Hematopoietic multipotent progenitor cell treated with erythropoietin and hydrocortisone succinate and interleukin-3 and kit ligand, for 15 days (in vitro differentiated cells): ENCODE measurements at places on chromosomes 11 and 22.

- no peak for DNase-seq
Observed at GRCh38 chr11:112613051-112613972, 347.9 kb upstream of the NCAM1 start.

GRCh38 chr22:22099833-22100812 lies 117.5 kb upstream of the TOP3B start:
- DNase-seq, result no peak

- DNase-seq, result no peak
Observed at GRCh38 chr11:66889960-66890359, 33.1 kb downstream of the LRFN4 start.

DNA sequence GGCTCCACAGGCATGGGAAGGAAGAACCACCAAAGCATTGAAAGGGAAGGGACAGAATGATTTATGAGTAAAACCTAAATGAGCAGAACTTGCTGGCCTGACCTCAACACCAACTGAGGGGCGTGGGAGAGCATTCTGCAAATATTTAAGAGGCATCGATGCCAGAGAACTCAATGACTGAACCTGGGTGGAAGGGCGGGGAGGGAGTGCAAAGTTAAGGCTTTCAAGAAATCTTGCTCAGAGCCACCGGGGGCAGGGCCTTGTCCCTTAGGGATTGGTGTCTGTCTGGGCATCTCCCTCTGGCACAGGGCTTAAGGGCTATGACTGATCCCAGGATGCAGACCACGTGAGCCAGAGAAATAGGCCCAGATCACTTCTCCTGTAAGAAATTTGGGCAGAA lies 137.1 kb downstream of the ADAMTS15 start:
- DNase-seq, result no peak

DNA sequence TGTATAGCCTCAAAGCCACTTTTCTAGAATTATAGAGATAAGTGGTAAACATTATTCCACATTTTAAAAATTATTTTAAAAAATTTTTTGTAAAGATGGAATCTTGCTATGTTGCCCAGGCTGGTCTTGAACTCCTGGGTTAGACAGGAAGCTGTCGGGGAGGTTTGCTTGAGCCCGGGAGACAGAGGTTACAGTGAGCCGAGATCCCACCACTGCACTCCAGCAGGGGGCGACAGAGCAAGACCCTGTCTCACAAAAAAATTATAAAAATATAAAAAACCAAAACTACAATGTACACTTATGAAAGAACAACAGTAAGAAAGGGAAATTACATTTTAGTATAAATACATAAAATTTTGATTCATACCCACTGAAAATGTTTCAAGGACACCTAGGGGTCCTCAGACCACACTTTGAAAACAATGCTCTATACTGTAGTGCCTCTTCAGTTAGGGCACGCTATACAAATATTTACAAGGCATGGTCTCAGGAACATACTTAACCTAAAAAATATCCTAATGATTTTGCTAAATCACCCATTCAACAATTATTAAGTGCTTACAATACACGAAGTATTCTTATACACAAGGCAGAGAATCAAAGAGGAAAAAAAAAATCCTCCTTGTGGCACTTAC lies 111.2 kb downstream of the MRTFA start:
- peak; percentile 59 for DNase-seq

GRCh38 chr11:67694875-67695555 lies 20.6 kb upstream of the ALDH3B2 start:
- DNase-seq, result no peak

DNA sequence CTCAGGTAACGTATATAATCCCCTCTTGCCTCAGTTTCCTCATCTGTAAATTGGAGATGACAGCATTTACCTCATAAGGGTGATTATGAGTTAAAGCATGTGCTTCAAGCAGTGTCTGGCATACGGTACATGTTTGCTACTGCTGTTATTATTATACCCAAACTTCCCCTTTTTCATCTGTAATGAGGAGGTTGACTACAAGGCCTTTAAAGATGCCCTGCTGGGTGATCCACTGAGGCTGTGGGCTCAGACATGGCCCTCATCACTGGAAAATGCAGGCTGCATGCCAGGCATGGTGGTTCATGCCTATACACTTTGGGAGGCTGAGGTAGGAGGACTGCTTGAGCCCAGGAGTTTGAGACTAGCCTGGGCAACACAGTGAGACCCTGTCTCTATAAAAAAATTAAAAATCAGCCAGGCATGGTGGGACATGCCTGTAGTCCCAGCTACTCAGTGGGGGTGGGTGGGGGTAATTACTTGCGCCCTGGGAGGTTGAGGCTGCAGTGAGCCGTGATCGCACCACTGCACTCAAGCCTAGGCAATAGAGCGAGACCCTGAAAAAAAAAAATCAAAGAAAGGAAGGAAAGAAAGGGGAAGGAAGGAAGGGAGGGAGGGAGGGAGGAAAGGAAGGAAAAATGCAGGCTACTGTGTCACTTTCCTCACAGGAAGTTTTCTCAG lies 4.3 kb downstream of the PIK3IP1 start:
- DNase-seq, result no peak

DNA sequence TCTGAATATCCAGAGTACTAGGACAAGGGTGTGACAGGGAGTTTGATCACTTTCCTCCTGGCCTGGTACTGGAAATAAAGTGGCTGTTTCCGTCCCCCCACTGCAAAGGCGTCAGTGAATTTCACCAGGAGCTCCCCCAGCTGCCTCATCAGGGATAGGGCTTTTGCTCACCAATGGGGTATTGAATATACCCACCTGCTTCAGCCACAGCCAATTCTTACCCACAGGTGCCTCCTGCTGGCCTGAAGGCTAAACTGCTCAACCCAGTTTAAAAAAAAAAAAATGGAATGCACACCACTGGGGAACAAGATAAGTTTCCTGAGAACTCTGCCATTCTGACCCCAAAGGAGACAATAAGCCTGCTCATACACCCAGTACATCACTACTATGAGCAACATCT lies 65.3 kb upstream of the MS4A8 start:
- no peak for DNase-seq

GRCh38 chr11:119155733-119156492 lies 7.1 kb downstream of the ABCG4 start:
- peak; percentile 44 for DNase-seq

- DNase-seq, result no peak
Observed at GRCh38 chr11:117110294-117110950, 12.2 kb upstream of the SIK3 start.

- DNase-seq, result no peak
Observed at GRCh38 chr11:130180896-130181294, 21.3 kb downstream of the ST14 start.

GRCh38 chr22:17103351-17103750 lies 17.8 kb downstream of the TMEM121B start:
- DNase-seq, result no peak

DNA sequence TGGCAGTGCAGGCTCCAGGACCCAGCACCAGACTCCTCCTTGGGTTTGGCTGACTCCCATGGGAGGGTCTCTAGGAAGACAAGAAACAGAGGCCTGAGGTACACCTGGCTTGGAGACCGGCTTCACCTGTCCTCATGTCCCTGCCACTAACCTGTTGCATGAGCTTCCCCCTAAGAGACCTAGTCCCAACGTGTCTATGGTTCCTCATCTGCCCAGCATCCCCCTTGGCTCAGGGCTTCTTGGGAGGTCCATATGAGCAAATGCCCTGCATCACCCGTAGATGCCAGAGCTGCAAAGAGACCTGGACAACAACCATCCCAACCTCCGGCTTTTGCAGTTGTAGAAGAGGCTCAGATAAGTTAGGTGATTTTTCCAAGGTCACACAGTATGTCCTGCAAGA lies 123.5 kb downstream of the BUD13 start:
- no peak for DNase-seq

GRCh38 chr11:15649371-15650104 lies 534.8 kb downstream of the INSC start:
- DNase-seq, result no peak

DNA sequence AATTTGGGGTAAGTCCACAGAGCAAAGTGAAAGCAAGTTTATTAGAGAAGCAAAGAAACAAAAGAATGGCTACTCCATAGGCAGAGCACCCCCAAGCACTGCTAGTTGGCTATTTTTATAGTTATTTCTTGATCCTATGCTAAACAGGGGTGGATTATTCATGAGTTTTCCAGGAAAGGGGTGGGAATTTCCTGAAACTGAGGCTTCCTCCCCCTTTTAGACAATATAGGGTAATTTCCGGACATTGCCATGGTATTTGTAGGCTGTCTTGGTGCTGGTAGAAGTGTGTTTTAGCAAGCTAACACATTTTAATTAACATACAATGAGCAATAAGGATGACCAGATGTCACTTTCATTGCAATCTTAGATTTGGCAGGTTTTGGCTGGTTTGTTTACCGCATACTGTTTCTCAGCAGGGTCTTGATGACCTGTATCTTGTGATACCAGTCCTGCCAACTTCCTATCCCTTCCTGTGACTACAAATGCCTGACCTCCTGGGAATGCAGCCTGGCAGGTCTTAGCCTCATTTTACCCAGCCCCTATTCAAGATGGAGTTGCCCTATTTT lies 937 bp upstream of the C1QTNF6 start:
- DNase-seq, result no peak

- DNase-seq, result peak; percentile 82
Observed at GRCh38 chr11:65651589-65652510, 10.9 kb downstream of the RELA start.

DNA sequence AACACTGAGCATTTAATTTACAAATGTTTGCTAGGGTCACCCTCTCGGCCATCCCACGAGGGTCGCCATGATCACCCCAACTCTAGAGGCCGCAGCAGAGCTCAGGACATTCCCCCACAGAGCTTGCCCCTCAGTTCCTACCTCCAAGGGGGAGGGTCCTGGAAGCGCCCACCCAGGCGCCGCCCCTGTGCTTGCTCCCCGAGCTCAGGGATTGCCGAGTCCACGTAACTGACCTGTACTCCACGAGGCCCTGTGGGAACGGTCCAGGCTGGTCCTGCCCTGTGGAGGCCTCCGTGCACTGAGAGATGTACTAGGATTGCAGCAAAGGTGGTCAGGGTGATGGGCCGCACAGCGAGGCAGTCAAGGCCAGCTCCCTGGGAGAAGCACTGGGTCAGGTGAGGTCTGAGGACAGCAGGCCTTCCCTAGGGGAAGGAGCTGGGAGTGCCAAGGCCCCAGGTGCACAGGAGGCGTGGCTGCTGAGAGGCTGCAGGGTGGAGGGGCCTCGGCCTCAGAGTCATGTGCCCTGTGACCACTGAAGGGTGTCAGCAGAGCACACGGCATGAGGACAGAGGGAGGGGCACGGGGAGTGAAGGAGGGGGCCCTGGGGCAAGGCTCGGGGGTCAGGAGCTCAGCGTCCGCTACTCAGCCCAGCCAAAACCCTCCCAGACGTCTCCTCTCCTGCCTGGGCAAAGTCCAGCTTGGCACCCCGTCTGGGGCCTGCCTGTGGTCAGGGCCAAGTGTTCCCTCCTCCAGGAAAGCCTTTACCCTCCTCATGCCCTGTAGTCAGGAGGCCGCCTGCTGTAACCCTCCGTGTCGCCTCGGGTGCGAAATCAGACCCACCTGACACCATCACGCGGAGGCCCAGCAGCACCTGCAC lies 2.4 kb upstream of the MIOX start:
- no peak for DNase-seq

GRCh38 chr22:42283278-42284201 lies 13.1 kb upstream of the TCF20 start:
- DNase-seq, result no peak

- no peak for DNase-seq
Observed at GRCh38 chr11:64593156-64594105, 2.4 kb downstream of the SLC22A12 start.

DNA sequence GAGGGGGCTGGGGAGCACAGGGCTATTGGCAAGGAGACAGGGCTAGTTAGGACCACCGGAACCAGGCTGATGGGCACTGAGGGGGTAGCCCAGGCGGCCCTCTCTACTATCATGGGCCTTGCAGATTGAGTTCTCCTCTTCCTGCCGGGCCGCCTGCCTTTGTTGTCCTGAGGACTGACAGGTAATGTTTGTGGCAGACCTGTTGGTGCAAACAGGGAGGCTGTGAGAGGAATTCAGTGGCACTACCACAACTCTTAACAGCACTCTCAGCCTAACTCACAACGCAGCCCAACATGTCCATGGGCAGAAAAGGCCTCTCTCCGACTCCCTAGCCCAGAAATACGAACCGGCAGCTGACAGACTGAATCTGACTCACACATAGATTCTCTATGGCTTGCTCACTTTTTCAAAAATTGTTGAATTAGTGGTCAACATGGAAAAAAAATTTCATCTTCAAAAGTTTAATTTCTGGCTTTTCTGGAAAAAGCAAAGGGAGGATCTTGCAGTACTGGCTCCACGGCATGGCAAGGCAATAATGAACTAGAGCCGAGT lies 11.4 kb downstream of the KCNJ5 start:
- no peak for DNase-seq

GRCh38 chr11:113035708-113036107 lies 74.5 kb downstream of the NCAM1 start:
- no peak for DNase-seq

DNA sequence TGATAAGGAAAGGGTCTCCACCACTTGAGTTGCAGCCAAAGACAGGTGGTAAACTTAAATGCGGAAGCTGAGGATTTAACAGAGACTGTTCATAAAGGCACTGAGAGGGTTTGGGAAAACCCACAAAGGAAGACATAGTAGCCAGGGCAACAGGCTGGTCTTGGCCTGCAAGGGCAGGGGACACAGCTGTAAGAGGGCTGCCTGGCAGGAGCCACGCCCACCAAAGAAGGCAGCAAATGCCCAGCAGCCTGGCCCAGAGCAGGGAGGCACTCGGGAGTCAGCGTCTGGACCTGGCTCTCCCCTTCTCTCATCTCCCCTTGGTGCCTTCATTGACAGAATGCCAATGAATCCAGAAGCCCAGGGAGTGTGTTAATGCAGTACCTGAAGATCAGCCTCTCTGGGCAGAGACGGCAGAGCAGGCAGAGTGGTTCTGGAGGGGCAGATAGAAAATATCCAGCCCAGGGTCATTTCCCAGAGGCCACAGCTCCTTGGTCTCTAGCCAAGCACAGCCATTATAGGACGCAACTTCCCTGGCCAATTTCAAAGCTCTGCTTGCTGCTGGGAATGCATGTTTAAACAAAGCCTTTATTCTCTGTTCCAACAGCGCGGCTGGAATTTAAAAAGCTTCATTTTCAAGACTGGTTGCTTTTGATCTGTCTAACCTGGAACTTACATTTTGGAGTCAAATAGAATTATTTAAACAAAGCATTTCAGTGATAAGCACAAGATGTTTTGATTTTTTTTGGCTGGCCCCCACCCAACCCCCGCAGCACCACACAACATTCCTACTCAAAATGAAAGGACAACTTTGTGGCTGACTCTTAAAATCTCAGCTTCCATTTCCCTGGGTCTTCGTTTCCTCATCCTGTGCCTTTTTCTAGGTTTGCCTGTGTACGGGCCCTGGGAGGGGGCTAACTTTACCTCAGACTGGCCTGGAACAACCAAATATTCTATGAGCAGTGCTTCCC lies 125.6 kb upstream of the LMO1 start:
- no peak for DNase-seq

DNA sequence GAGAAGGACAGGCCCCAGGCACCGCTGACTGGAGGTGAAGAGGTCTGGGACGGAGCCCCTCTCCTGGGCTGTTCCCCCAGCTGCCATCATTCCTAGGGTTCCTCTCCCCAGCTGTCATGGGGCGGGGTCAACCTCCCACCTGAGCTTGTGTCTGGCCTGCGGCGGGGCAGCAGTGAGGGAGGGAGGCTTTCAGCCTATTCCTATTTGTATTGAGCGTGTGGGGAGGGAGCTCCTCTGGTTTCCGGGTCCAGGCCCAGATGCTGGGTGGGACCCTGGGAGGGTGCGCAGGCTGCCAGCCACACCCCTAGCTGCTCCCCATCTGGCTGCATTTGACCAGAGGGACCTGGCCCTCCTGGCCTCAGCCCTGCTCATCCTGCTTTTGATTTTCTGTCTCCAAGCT lies 13.7 kb downstream of the TSPAN4 start:
- no peak for DNase-seq

GRCh38 chr22:20400606-20401375 lies 6.8 kb downstream of the ZNF74 start:
- no peak for DNase-seq
